Activated B cell treated with CpG ODN at 0.5 μM for 24 hours (primary cell): ENCODE measurements at places on chromosomes 13 and 19. TPM values are rescaled to one million over a fixed set of nuclear protein-coding genes. Genes with fewer than 3 reads are reported as not detected.

CD37 gene
- 1,587 and 1,688 TPM in 2 replicates for total RNA-seq

FAM124A gene
- total RNA-seq = 0.07 TPM in 1 of 2 replicates, not detected in the other

PABPC3 gene
- 0.35 and 0.46 TPM in 2 replicates for total RNA-seq

CIC gene
- total RNA-seq = 85.4 and 96.5 TPM in 2 replicates

SERPINE3 gene
- total RNA-seq = not detected in 2 replicates

SPACA4 gene
- total RNA-seq = not detected in 2 replicates

GRIK5 gene
- 0.09 and 0.15 TPM in 2 replicates for total RNA-seq

UHRF1 gene
- total RNA-seq = 6.5 and 7.8 TPM in 2 replicates

CGB5 gene
- not detected in 2 replicates for total RNA-seq

TLE6 gene
- 0.42 and 0.93 TPM in 2 replicates for total RNA-seq
